GM06990 (cell line): ENCODE measurements at places on chromosomes 1 and 21.

GRCh38 chr21:42031816-42032215 lies 21.7 kb upstream of the ZBTB21 start:
- DNase-seq, result no peak

DNA sequence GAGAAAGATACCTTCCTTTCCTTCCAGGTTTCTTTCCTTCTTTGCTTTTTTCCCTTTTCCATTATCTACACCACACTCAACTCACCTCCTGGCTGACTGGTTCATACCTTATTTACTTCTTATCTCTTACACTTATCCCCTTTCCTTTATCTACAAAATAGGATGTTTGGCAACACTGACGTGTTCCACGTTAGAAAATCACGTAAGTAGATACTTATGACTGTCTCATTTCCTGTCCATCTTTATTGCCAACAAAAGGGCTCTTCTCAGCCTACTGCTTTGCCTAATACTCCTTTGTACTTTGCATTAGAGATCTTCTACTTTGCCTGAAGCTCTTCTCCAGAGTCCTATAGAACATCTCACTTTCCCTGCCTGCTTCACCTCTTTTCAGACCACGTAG lies 25.1 kb downstream of the SYNJ1 start:
- DNase-seq, result no peak

DNA sequence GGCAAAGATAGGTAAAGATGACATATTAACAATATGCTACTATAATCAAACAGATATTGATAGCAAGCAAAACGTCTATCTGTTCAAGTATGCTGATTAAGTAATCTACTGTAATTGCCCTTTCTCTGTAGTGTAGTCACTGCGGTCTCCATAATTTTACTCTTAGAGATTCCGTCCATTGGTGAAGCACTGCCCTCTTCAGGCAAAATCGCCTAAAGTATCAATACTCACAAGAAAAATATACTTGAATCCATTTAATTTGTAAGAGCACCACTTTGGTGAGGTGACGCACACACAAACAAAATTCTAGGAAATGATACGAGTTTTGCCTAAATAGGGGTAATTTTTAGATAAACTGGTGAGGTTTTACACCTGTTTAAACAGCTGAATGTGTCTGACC lies 434.6 kb upstream of the CHRM3 start:
- DNase-seq, result no peak

DNA sequence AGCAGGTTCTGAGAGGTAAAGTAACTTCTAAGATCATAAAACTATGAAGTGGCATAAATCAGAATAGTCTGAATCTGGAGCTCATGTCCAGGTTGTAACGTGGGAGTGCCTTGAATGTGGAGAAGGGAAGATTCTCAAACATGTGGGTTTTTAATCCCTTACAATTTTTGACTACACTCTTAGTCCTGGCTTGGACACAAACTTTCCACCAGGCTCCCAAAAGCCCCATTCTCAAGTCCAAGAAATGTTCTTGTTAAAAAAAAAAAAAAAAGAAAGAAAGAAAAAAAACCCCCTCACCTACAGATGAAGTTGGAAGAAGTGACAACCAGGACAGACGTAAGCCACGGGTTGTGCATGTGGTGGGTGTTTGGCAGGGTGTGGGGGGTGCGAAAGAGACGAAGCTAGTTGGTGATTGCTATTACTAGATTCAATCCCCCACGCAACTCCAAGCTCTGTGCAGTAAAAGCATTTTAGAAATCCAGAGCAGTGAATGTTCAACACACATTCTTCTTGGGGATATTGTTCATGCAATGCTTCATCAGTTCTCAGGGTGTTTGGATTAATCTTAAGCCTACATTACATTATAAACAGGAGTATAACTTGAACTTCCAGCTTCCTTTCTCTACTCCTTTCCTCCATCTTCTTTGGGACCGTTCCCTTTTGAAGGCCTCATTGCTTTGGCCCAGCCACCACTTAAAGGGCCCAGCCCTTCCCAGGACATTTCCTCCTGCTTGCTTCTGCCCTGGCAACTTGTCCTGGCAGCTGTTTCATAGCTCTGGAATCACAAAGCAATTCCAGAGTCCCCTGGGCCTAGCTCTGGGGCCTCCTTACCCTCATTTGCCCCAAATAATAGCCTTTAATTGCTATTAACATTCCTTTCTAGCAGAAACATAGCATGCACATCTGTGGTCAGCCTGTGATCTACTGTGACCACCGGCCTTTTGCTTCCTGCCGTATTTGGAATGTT lies 41.8 kb downstream of the PHC2 start:
- no peak for DNase-seq

DNA sequence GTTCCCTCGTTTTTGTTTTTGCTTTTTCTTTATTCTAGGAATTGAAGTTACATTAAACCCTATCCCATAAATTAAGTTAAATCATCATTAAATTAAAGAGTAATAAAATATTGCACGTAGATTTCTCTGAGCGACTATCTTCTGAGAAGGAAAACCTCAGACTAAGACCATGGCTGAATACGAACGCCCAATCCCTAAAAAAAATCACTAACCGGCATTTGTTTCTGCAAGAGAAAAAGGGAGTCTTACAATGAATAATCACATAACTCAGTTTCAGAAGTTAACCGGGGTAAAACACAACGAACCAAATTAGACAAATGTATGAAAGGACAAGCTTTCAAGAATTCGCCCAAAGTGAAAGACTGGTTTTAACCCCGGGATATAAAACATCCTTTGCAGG lies 1.3 kb downstream of the PIK3R3 start:
- no peak for DNase-seq

DNA sequence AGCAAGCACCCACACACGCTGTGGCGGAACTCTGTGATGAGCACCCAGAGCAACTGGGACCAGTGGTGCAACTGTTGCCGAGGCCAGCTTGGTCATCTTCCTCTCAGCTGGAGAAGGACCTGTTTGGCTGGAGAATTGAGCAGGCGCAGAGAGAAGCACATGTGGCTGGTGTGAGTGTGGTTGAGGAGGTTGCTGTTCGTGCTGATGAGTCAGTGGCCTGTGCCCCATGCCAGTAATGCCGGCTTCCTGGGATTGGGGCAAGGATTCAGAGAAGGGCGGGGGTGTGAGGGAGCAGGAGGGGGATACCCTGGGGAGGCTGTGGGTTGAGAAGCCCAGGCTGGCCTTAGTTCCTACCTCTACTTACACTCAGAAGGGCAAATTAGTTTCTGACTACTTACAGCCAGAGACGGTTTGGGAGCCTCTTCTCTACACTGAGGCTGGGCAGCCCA lies 57.5 kb upstream of the EPS8L3 start:
- DNase-seq, result no peak

DNA sequence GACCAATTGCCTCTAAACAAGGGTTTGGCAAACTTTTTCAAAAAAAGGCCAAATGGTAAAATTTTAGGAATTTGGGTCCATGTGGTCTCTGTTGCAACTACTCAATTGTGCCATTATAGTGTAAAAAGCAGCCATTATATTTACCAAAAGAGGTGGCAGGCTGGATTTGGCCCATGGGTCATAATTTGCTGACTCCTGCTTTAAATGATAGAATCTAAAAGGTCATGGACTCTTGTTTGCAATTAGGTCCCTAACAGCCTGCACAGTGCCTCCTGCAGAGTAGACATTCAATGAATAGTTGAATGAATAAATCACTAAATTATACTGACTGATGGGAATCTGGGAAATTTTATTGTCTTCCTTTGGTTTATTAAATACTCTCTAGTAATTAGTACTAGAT lies 6.2 kb downstream of the BECN2 start:
- no peak for DNase-seq

GRCh38 chr1:218728898-218729565 lies 383.9 kb downstream of the TGFB2 start:
- DNase-seq, result no peak

DNA sequence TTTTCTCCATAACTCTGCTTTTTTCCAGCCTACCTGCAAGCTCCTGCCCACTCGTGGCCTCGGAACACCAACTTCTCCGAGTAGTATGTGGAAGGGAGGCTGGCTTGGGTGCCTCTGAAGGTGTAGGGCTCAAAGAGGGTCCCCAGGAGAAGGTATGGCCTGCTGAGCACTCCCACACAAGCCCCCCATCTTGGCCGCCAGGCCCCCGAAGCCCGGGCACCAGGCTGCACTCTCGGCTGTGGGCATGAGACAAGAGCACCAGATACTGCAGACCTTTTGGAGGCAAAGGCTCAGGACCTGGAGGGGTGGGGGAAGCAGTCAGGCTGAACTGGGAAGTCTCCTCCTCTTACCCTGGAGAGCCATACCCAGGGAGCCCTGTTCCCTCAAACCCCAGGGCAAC lies 1.7 kb downstream of the ZNF692 start:
- DNase-seq, result no peak

- DNase-seq, result no peak
Observed at GRCh38 chr1:172451002-172451443, 7.2 kb upstream of the PIGC start.

DNA sequence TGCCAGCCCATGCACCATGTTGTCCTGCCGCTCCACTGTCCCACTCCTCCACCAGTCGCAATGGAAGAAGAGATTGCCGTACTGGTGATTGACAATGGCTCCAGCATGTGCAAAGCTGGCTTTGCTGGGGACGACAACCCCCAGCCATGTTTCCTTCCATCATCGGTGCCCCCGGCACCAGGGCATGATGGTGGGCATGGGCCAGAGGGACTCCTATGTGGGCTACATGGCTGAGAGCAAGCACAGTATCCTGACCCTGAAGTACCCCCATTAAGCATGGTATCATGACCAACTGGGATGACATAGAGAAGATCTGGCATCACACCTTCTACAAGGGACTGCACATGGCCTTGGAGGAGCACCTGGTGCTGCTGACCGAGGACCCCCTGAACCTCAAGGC lies 1.9 kb upstream of the AMY2B start:
- DNase-seq, result no peak

- DNase-seq, result no peak
Observed at GRCh38 chr1:42135426-42135825, 17.8 kb upstream of the GUCA2B start.

- DNase-seq, result peak; percentile 60
Observed at GRCh38 chr1:221939607-221940006, 197.7 kb upstream of the DUSP10 start.

DNA sequence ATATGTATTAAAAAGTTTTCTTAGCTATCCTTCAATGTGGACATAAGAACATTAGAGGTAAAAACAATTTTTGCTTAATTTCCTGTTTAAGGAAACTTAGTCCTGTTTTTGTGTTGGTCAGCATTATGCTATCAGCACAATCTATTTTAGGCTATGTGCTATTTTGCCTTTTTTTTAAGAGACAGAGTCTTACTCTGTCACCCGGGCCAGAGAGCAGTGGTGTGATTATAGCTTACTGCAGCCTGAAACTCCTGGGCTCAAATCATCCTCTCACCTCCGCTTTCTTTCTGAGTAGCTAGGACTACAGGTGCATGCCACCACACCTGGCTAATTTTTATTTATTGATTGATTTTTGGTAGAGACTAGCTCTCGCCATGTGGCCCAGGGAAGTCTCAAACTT lies 199.1 kb upstream of the TMPRSS15 start:
- DNase-seq, result no peak

- DNase-seq, result no peak
Observed at GRCh38 chr21:37193676-37194075, 73.5 kb downstream of the VPS26C start.

DNA sequence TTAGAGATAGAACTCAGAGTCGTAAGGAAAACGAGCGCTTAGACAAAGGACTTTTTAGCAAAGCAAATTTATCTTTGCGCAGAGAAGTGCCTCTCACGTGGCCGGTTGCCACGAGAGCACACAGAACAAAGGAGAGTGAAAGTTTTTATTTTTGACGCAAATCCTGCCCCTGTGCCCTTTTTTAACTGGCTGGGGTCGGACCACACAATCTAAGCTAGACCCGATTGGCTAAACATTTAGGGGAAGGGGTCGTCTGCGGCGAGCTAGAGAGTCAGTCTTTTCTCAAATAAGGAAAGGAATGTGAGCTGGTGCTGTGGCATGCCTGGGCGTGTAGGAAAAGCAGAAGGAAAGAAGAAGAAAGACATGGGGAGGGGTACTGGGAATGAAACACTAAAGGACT lies 2.4 kb downstream of the KRTAP10-2 start:
- no peak for DNase-seq

DNA sequence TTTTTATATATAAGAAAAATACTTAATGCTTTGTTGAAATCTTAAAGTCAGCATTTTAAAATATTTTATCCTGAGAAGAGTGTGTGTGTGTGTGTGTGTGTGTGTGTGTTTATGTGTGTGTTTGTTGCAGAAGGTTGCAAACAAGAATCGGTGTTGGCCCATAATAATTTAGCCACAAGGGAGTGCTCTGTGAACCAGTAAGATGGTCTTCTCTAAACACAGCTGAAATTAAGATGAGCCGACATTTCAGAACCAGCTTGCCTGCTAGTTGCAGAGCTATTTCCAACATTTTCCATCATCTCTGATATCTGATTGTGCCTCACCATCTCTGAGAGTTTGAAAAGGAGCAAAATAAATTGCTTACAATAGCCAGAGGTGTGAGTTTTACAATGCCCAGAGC lies 158.8 kb upstream of the SGIP1 start:
- no peak for DNase-seq

DNA sequence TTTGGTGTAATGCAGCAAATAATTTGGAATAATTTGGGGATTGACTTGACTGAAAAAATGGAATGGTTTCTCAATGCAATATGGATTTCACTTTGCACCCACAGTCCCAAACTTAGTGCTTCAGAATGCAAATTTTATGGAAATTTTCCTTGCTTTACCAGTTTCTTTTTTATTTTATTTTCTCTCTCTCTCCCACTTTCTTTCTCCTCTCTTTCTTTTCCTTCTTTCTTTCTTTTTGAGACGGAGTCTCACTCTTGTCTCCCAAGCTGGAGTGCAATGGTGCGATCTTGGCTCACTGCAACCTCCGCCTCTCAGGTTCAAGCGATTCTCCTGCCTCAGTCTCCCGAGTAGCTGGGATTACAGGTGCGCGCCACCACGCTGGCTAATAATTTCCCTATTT lies 110.3 kb downstream of the KCNN3 start:
- no peak for DNase-seq

DNA sequence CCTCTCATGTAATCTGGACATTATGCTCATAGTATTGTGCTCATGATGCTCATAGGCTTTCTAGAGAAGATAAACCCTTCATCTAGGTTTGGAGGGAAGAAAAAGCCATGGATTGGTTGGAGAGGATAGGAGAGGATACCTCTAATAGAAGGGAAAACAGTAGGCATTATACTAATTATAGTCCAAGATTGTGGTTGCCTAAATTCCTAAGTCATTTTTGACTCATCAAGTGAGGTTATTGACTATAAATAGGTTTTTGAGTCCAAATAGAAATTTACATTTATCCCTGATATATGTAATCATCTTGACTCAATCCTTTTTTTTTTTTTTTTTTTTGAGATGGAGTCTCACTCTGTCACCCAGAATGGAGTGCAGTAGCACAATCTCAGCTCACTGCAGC lies 5.0 kb downstream of the SYT11 start:
- no peak for DNase-seq

DNA sequence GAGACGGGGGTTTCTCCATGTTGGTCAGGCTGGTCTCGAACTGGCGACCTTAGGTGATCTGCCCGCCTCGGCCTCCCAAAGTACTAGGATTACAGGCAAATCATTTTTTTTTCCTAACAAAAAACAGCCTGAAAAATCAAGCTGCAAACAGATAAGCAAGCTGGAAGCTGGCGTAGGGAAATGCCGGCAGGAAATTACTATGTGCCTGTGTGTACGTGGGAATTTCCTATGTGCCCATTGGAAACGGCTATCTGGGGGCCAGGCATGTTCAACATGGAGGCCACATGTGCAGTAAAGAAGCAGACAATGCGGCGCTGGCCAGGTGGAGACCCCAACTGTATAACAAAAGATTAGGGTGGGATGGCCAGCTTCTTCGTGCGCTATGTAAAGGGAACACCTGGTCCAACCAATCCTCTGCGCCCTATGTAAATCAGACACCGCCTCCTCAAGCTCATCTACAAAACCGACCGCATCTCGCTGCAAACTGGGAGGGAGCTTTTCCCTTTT lies 9.1 kb upstream of the AADACL4 start:
- no peak for DNase-seq

GRCh38 chr21:23811805-23812204 lies 1795.5 kb downstream of the MRPL39 start:
- no peak for DNase-seq
